ENCODE measurements at places on chromosomes 7 and 10.

- DNase-seq = no peak
Measured at GRCh38 chr7:133948588-133948987, 178.6 kb upstream of the LRGUK start.

DNA sequence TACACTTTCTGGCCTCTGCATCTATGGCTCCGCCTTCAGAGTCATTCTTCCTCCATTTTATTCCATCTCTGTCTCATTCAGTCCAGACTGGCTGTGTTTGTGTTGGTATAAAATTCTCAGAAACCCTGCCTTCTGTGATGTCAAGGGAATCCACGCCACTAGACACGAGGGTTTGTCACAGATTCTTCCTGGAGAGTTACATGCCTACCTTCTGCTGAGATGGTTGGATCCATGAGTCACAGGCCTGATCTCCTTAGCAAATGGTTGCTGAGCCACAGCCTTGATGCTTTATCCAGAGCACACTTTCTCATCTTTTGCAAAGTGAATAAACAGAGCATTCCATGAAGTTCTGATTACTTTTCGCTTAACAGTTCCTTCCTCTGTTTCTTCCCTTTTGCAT, 35.9 kb upstream of the TSPAN33 start:
- no peak for DNase-seq

GRCh38 chr7:55129541-55130394, 111.0 kb downstream of the EGFR start:
- DNase-seq = no peak

GRCh38 chr10:57917019-57917418, 350.7 kb downstream of the IPMK start:
- DNase-seq = no peak

GRCh38 chr7:12490107-12490688, 80.3 kb upstream of the SCIN start:
- DNase-seq = no peak

GRCh38 chr10:36068542-36068941, 426.4 kb upstream of the FZD8 start:
- no peak for DNase-seq

GRCh38 chr7:36606976-36607720, 117.1 kb downstream of the AOAH start:
- no peak for DNase-seq

- no peak for DNase-seq
Measured at GRCh38 chr10:6211671-6212635, 9.2 kb downstream of the PFKFB3 start.

DNA sequence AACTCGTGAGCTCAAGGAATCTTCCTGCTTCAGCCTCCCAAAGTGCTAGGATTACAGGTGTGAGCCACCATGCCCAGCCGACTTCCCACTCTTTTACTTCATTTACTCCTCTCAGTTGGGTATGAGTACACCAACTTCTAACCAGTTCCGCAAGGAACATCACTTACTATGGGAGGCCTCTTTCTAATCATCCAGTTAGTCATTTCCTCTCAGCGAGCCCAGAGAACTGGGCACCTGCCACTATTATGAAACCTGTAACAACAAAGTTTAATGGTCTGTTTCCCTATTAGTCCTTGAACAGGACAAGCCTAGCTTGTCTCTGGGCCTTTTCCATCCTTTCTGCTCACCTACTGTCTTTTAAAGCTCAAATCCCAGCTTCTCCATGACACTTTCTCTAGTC, 88.8 kb downstream of the DNMBP start:
- no peak for DNase-seq

GRCh38 chr10:86753638-86754434, 2.6 kb upstream of the BMPR1A start:
- DNase-seq = no peak

DNA sequence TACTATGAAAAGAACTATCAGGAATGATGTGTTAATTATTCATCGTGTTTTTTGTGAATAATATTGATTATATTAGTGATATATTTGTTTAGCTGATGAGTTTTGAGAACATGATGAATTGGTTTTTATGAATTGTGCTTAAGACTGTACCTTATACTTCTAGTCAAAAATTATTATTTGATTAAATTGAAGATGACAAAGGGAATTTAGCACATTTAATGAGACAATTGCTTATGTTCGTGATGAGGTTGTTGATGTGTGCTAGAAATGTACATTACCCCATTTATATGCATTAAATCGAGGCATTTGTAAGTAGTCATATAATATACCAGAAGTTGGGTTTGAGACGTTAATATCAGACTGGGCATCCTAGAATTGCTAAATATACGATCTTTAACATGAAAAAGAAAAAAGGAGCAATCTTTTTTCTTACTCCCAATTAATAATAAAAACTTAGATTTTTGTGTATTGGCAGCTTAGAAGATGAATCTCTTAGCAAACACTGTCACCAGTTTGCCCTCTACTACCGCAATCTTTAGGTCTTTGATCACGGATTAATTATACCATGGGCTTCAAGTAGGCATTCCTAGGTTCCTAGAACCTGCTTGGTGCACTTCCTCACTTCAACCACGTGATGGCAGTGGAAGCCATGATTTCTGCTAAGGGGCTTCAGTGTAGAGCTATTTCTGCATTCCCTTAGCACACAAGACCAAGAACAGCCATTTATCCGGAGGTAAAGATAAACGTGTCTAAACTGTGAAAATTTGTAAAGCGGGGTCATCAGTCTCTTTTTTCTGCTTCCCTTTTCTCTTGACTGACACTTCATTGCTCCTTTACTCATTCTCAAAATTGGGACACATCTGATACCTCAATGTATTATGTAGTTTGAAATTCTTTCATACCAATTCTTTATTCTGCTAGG, 1.6 kb downstream of the KLHDC10 start:
- DNase-seq = peak; percentile 63

GRCh38 chr7:77893813-77894212, 95.2 kb downstream of the PHTF2 start:
- no peak for DNase-seq

DNA sequence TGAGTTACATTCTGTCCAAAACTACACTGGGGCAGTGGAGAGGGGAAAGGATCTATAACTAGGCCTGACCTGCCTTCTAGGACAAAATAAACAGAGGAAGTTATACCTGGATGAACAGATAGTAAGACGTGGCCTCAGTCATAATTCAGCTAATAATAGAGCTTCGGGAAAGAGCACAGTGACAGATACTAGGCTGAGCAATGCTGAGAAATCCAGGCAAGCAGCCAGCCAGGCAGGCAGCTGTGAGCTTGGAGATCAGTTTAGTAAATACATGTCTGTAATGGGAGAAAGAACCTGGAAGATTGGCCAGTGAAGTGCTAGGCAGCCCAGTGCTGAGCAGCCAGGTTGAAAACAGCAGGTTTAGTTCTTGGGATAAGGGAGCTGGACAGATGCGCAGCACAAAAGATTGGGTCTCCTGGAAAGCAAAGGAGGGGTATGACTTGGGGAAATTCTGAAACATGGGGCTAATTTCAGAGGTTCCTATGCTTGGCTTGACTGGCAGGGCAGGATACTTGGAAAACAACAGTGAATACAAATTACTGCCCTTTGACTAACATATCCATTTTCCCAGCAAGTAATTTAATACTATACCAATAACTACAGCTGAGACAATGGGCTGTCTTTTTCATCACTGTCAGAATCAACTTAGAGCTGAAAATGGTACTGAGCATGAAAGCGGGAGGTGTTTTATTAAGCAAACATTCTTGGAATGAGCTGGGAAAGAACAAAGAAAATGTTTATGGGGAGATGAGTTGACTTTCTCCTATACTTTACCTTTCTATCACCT, 140.8 kb downstream of the DGKB start:
- no peak for DNase-seq

DNA sequence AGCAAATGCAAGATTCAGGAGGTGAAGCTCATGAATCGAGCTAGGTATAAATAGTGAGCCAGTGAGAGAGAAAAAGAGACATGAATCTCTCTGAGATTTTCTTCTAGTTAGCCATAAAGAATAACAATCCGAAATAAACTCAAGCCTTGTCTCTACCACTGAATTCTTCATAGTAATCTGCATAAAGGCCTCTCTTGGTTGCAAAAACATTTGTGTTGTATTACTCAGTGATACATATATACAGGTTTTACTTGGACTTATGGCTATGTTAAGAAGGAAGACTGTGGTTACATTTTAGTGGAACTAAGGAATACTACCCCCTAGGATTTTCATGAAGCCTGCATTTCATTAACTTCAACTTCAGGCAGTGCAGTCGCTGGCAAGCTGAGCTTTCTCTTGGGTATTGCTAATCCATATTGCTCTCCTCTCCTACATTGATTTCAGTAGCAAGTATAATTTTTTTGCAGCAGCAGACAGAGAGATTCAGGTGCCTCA, 72.7 kb upstream of the TRIL start:
- DNase-seq = no peak

DNA sequence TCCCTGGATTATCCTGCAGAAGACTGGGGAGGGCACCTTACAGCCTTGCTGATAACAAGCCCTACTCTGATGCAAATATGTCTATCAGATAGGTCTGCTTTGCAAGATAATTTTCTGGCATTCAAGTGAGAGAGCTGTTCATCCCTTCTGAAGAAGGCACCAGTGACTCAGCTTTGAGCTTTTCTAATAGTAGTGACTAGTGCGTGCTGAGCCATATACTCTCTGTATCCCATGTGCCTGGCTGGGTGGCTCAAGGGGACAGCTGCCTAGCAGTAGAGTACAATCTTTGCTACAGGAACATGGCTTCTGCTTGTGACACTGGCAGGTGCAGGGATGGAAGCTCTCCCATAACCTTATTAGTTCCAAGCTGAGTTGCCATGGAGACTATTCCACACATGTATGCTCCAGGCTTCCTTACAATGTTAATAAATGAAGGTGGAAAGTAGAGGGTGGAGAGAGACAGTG, 35.0 kb upstream of the ABCB4 start:
- no peak for DNase-seq
